Stimulated activated CD4-positive, alpha-beta T cell treated with anti-CD3 and anti-CD28 coated beads, TNF-alpha, amount 100 ng/mL, for 24 hours (primary cell): ENCODE measurements at places on chromosomes 2 and 18.

- DNase-seq, result no peak
Measured at GRCh38 chr2:229180658-229181057, 90.4 kb downstream of the PID1 start.

- no peak for DNase-seq
Measured at GRCh38 chr2:117983040-117983439, 30.8 kb downstream of the CCDC93 start.

- DNase-seq, result no peak
Measured at GRCh38 chr2:56118474-56118873, 65.3 kb upstream of the CCDC85A start.

DNA sequence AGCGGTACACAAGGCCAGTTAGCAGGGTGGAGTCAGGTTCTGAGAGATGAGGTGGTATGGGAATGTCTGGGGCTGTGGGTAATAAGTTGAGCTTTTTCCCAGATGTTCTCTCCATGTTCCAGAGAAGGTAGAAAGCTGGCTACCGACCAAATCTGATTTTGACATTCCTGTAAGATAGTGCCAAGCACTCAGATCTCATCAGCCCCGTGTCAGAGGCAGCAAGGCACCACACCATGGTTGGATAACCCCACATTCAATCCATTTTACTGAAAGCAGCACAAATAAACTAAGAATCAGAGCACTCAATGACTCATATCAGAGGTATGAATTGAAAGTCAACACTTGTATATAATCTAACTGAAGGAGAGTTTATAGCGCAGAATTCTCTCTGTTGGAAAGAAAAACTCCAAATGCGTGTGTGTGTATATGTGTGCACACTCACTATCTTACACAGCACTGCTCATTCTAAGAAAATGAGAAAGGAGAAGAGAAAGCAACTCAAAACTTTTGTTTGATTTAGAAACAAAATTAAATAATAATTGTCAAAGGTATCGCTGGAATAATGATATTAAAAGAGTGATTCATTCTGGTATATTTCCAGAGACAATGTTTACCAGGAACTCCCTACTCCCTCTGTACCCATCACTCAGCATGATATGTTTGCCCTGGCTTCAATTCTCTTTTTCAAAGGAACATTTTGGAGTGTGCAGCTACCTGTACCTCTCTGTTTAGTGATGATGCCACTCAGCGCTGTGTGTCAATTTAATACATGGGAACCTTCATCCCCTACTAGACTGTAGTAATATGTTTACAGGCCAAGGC is 375.1 kb upstream of the ID2 start:
- DNase-seq, result no peak

DNA sequence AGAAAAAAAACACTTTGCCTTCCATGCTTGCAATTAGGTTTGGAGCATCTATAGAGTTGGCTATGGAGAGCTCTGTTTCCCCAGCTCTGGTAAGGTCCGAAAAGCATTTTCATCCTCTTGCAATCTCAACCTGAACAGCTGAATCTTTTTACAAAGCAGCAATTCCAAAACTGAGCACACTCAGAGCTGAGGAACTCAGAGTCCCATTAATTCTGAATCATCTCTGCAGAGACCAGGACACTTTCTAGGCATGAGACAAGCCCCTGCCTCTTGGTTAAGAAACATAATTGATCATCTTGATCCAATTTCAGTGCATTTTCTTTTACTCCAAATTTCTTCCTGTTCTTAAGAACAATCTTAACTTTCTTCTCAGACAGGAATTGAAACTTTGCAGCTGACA is 4.2 kb downstream of the CNGA3 start:
- no peak for DNase-seq

DNA sequence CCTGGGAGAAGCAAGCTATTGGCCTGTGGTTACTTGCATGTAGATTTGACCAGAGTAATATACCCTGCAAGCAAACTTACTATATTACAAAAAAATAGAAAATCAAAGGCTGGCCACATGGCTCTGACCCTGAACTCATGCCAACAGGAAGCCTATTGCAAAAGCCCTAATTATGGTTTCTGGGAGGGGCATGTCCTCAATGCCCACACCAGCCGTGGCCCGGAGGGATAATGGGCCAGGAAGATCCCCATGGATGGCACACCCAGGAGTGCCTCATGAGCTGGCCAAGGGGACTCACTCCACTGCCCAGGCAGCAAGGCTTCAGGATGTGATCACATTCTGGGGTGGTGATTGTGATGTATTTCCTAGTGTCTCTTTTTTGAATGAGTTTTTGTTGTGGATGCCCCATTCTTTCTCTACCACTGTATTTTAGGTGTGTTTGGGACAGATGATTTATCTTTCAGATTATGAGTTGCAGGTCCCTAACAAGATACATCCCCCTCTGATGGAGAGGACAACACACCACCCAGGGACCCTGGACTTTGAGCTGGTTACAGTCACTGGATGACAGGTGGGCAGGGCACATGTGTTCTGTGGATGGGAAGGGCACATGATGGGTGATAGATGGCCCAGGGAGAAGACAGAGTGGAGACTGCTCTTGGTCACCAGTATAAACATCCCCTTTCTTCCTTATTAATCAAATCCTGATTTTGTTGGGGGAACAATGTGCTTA is 18.7 kb upstream of the TFCP2L1 start:
- DNase-seq, result no peak

- no peak for DNase-seq
Measured at GRCh38 chr2:174121175-174121574, 127.2 kb downstream of the OLA1 start.

DNA sequence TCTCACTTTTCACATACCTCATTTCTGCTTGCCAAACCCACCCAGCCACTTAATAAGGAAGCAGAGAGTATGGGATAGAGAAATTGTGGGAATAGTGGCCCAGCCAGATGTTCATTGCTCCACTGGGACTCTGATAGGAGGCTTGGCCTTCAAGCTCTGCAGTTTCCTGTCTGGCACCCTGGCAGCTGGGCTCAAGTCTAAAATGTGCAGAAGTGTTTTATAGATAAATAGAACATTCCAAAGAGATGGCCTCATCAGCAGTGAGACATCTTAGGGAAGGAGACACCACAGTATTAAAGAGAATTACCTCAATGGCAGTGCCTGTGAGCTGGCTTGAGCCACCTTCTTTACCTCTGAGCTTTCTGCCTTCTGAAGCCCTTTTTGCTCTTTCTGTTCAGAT is 24.7 kb downstream of the COPS7B start:
- DNase-seq, result no peak

- no peak for DNase-seq
Measured at GRCh38 chr2:81583311-81584108, 1279.0 kb upstream of the LRRTM1 start.

GRCh38 chr2:113698892-113699447 is 57.5 kb downstream of the SLC35F5 start:
- DNase-seq, result no peak

DNA sequence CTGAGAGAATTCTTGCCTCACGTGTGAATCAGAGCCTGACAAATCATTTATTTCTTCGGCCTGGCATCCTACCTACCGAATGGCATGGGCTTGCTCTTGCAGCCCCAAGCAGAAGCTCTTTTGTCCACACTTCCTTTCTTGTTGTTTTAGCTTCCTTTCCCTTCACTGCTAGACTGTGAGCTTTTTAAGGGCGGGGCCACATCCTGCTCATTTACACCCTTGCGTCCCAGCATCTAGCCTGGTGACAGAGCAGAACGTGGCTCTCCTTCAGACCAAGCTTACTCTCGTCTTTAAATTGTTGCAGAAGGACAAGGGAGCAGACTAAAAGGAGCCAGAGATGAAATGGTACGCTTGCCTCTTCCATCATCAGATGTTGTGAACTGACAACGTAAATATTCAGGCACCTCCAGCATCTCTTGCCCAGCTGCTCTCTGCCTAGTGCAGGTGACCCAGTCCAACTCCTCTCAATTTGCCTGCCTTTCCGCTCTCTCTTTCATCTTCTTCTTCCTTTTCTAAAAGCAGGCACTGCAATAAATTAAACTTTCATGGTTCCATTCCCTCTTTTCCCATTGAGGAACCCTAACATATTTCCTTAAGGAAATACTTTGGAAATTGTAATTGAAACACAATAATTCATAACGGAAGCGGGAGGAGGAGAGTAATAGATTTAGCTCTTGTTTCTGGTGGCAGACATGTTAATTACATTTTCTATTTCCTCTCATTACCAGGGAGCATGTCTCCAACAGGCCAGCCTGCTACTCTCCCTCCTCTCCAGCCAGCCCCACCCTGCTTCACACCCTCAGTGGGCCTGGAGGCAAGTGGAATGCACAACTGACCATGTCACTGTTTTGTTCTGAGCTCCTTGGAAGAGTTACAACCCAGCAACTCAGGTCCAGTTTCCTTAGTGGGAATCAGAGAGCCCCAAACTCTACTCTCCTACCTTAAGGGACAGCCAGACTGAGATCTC is 228.1 kb upstream of the TRIB2 start:
- DNase-seq, result no peak

GRCh38 chr2:96937586-96937985 is 48.8 kb downstream of the FAM178B start:
- no peak for DNase-seq

DNA sequence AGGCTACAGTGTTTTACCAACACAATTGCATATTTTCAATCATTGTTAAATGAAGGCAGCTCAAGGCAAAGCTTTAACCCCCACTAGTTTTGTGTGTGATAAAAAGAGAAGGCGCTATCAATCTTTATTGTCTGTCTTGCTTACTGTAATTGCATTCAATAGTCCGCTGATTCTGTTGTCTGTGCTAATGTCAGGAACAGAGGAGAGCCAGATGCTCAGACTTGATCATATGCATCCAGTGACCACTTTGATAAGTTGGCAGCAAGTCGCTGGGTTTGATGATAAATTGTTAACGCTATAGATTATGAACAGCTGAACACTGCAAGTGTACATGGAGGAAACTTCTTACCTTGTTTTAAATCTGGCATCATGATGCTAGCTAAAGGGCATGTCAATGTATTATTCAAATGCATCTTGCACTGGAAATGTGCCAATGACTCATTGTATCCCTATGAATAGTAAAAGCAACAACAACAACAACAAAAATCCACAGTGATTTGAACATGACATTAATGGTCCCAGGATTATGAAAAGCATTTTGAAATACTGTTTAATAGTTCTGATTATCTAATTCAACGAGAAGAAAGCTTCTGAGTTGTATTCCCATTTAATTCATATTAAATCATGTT is 423.5 kb upstream of the FANCL start:
- no peak for DNase-seq

- no peak for DNase-seq
Measured at GRCh38 chr2:48406794-48407349, 123.1 kb upstream of the STON1 start.

DNA sequence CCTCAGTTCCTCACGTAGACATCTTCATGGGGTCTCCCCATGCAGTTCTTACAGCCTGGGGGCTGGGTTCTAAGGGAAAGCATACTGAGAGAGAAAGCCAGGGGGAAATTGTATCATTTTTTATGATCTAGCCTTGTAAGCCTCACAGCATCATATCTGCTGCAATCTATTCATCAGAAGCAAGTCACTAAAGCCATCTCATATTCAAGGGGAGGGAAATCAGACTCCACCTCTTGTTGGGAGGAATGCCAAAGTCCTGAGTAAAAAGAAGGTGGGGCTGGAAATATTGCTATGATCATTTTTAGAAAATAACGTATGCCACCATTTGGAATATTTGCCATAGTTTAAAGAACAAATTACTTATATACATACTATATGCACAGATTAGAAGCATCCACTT is 304.6 kb downstream of the TXNL1 start:
- DNase-seq, result no peak

DNA sequence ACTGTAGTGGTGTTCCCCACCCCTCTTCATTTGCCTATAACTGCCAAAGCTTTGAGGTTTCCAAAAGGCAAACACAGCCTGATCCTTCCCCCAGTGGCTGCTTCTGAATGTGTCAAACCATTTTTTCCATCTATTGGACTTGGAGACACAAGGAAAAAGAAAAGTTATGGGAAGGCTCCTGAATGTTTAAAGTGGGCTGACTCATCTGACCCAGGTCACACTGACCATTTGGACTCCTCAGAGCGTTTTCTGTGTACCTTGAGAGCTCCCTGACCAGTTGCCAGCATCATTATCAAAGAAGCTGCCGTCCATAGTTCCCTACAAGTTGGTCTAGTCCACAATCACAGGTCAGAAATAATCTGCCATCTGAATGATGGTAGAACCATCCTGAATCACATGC is 123.4 kb upstream of the COL3A1 start:
- DNase-seq, result no peak

GRCh38 chr2:46184794-46185583 is 112.2 kb upstream of the EPAS1 start:
- no peak for DNase-seq

DNA sequence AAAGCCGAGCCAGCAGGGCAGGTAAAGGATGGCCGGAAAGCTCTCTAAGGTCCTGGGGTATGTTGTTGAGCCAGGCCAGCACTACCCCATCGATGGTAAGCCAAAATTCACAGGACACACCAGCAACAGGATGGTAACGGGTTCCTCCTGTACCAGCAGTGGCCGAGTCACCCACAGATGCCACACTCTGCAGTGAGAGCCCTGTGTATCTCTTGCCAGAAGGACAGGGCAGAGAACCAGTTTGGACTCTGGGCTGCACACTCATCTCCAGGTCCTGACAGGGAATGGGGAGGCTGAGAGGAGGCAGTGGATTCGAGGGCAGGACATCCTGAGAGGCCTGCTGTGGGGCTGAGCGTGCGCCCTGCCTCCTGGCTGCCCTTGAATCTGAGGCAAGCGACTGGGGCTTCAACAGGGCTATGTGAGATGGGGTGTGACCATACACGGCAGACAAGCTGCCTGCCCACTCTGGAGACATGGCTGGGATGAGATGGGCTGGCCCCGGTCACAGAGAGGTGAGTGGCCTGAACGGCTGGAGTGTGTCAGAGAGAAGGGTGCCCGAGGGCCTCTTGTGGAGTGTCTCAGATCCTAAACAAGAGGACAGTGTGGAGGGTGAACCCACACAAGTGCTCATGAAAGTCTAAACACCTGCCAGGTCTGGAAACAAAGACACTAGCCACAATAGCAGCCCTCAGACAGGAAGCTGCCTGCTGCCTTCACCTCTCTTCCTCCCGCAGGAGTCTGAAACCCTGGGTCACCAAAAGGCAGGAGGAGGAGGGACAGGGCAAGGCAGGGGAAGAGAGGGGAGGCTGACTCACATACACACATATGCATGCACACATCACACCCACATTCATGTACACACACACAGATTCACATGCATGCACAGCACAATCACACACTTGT is 182.3 kb downstream of the LOXHD1 start:
- no peak for DNase-seq

DNA sequence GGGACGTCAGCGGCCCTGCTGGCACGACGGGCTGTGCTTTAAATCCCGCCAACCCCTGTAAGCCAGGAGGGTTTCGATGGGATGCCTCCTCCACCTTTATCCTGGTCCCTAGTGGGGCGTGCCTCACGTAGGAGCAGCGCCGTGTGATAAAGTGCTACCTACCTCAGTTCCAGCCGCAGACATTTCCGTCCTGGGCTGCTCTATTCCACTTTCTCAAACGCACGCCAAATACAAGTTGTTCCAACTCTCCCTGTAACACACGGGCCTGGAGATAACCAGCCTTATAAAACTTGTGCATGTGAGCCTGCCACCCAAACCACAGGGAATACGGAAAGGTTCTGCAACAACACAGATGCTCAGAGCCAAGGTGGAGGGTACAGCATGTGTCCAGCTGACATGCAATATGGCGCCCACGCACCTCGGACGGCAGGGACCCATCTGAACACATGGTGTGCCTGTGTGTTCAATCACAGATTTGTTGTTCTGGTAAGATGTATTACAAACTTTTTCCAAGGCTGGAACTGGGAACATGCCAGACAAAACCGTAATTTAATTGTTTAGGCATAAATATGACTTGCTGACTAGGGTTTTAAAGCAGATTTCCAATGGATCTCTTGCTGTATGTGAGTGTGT is 47.7 kb downstream of the ZNF516 start:
- DNase-seq, result no peak
